ENCODE measurements at places on chromosomes 4 and X.
A peak's percentile ranks its signal among the peaks of the same experiment; 100 is the strongest.

GRCh38 chr4:6562931-6563901 is 11.8 kb upstream of the MAN2B2 start:
- DNase-seq, result no peak

DNA sequence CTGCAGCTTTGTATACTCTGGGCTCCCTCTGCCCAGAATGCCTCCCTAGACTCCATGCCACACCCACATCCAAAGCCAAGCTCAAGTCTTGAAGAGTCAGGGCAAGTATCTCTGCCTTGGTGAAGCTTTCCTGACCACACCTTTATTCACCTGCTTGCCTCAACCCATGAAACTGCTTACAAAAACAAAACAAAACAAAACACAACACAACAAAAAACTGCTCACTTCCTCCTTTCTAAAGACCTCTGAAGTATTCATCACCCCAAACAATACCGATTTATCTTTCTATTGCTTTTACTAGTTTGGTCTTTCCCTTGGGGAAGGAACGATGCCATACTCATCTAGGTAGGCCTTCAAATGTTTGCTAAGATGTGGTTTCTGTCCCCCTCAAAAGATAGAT is 45.0 kb downstream of the TMEM165 start:
- no peak for DNase-seq

DNA sequence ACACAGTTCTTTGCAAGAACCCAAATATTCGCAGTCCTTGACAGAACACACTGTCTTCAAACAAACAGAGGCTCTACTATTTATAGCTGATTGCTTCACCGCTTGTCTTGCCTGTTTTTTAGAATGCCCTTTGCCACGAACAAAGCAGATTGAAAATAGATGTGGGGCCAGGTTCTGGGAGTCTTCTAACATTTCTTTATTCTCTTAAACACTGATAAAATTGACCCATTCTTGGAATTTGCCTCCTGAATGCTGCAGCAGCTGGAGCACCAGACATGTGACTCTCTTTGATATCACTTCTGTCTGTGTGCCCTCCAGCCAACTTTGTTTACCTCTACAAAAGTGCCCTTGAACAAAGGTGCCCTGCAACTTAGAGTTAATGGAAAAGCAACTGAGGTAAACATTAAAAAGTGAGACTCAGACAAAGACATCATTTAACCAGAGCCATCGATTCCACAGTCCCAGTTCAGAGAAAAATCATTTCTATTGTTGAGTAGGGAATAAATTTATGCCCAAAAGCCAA is 64.2 kb upstream of the SPP1 start:
- DNase-seq, result no peak

DNA sequence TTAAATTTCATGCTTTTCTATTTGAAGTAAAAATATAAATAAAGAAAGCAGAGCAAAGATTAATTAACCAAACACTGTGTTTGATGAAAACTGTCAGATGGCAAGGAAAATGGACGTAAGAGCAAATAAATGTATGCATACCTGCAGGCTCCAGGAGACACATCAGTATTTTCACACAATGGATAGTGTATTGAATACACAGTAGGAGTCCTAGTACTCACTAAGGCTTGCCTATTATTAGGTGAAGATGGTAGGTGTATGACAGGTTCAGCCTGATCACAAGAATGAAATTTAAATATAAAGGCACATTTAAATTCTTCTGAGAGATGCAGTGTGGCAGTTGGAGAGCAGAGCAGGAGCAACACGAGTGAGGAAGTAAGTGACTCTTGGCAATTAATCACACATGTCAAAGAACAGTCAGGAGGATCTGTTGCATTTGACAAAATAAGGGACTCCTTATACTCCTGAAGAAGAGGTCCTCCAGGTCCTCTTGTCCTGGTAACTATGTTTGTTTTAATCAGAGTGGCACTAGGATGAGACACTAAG is 106.0 kb upstream of the NDST4 start:
- DNase-seq, result no peak

- DNase-seq, result peak; percentile 16
Observed at GRCh38 chr4:158667651-158668198, 4.0 kb downstream of the C4orf46 start.

- no peak for DNase-seq
Observed at GRCh38 chr4:15651676-15652075, 3.5 kb downstream of the FBXL5 start.

DNA sequence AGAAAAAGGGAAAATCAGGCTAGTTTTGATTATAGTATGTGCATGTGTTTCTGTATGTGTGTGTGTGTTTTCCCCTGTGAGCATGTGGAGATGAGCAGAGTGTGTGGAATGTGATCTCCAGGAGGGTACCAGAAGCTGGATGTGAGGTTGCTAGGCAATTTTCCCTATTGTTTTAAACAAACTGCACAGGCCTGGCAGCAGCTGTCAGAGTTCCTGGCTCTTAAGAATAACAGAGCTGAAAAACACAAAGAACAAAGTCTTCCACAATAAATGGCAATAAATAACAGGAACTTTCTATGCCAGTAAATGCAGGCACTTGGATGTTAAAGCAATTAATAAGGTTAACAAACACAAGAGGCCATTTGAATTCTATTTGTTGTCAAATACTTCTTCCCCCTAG is 344.6 kb upstream of the CTSO start:
- no peak for DNase-seq

- DNase-seq, result peak; percentile 61
Observed at GRCh38 chr4:157992038-157992705, 180.7 kb downstream of the GASK1B start.

DNA sequence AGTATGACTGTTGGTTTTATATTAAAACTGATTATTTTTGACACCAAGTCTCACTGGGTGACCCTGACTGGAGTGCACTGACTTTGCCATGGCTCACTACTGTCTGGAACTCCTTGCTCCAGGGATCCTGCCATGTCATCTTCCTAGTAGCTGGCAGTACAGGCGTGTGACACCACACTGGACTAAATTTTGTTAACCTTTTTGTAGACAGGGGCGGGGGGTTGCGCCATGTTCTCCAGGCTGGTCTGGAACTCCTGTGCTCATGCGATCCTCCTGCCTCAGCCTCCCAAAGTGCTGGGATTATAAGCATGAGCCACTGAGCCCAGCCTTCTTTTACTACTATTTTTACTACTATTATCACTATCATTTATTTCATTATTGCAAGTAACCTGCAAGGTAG is 8.9 kb downstream of the XAGE1A start:
- no peak for DNase-seq

GRCh38 chr4:57061395-57061794 is 48.8 kb downstream of the IGFBP7 start:
- DNase-seq, result no peak

DNA sequence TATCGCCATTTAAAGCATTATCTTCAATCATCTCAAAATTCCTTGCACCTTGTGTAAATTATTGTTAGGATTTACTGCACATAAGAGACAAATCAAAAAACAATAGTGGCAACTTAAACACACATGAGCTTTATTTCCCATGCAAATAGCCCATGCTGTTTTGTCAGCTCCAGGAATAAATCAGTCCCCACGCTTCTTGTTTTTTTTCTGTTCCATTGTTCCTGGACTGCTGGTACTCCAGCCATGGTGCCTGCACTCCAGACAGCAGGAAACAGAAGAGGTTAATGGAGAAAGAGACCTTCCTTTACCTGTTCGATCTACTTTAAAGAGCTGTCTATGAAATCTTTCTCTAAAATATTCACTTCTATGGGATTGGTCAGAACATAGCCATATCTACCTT is 1515.7 kb upstream of the TENM3 start:
- DNase-seq, result no peak

GRCh38 chr4:98778206-98778605 is 119.8 kb upstream of the TSPAN5 start:
- DNase-seq, result no peak

DNA sequence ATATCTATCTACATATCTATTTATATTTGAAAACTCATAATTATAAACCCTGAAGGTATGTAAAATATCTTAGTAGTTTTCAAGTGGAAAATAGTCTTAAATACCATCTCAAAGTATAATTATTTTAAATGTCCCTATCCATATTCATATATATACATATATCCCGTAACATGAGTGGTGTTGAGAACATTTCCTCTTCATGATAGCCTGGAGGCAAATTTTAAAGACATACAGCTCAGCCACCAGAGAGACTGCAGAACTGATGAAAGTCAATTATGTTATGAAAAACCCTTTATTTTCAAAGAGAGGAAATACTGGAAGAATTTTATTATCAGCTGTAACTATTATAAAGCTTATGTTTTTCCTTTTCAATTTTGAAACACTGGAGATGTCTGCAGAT is 1806.7 kb upstream of the PCDH7 start:
- no peak for DNase-seq

GRCh38 chrX:137568741-137569469 is 3.0 kb downstream of the ZIC3 start:
- no peak for DNase-seq

DNA sequence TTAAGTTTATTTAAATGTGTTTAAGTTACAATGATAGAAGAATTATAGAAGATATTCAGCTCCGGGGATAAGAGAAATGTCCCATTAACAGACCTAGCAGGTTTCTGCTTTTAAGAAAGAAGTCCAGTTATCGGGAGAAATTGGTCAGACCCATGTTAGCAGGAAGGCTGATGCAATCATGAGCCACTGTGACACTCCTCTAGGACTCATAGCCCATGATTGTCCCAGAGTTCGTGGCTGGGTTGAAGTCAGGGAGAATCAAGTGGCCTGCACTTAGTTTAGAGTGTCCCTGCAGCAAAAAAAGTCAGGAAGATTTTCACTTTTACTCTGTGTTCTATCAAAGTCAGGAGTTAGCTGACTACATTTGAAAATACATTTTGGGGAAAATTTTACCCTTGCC is 72.0 kb downstream of the TMEM144 start:
- no peak for DNase-seq

DNA sequence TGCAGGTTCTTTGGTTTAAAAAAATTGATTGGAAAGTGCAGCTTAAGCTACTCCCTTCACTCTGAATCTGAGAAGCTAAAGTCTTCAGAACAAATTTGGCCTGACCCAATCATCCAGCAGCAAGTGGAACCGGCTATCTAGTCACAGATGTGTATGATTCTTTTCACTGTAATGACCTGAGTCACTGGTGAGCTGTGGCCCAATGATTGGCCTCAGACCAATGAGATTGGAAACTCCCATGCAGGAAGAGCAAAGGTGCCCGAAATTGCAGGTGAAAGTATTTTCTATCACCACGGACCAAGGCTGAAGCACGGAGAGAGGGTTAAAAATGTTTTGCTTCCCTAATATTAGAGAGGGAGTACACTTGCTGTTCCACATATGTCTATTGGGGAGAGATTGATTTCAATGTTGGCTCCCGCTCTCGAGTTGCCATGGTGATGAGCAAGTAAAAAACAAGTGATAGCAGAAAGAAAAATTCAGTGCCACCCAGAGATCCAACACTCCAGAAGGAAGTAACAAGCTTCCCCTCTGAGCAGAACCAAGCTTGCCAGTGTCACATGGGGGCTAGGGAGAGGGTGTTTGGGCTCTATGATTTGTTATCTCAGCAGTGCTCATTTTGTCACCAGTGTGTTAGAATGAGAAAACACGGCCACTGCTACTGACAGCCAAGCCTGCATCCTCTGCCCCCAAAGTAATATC is 11.2 kb downstream of the RIPPLY1 start:
- no peak for DNase-seq

DNA sequence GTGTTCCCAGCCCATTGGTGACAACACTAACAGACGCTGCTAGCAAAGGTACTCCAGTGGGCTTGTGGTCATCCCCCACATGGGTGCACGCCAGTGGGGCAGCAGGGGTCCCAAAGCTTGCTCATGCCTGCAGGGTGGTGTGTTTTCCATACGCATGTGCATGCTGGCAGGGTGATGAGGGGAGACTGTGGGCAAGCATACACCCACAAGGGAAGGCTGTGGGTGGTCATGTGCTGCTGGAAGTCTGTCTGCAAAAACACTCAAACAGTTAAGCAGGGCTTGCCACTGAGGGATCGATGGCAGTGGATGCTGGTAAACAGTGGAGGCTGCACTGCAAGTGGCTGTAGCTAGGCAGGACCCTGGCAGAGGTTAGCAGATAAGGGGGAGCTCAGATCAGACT is 79.9 kb downstream of the FAAH2 start:
- no peak for DNase-seq

DNA sequence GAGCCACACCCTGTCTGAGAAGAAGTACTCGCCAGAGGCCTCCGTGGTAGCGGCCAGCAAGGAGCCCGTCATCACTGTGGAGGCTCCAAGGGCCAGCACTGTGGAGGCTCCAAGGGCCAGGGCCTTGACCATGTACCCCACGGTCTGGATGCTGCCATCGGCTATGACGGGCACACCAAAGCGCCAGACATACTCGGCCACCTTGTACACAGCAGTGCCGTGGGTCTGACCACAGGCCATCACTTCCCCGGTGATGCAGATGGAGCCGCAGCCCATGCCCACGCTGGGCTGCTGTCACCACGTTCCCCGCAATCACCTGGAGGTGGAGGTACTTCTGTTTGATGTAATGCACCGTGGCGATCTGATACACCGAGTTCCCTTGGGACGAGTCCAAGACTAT is 377.7 kb upstream of the MAOA start:
- no peak for DNase-seq

GRCh38 chr4:176441594-176441993 is 121.8 kb downstream of the SPCS3 start:
- no peak for DNase-seq

- no peak for DNase-seq
Observed at GRCh38 chr4:1385373-1386340, 20.6 kb downstream of the NKX1-1 start.

GRCh38 chr4:118589471-118590055 is 95.6 kb upstream of the METTL14 start:
- DNase-seq, result no peak

DNA sequence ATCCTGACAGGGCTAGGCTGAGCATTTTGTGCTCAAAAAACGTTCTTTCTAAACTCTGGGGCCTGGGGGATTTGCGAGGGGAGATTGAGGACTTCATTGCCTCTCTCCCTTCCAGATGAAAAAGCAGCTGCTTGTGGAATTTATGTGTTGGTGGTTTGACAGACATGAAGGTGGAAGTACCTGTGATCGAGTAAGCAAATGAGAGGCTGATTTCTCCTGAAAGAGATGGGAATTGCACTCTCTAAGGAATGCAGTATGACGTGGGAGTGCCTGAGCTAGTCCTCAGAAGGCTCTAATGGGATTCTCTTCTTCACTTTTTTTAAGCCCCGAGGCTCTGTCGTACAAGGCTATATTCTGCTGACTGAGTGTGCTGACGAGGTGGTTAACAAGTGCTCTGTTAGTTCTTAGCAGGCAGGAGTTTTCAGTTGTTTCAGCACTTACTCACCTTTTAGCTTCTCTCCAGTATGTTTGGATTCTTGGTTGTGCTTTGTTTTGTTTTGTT is 426.8 kb upstream of the CNKSR2 start:
- DNase-seq, result no peak

- no peak for DNase-seq
Observed at GRCh38 chr4:181810711-181811110, 432.5 kb upstream of the TENM3 start.

- DNase-seq, result no peak
Observed at GRCh38 chrX:148723551-148723950, 223.1 kb downstream of the AFF2 start.

Data from neural crest cell (in vitro differentiated cells).